Urothelium cell line (cell line): ENCODE measurements at places on chromosomes 1 and 21.

DNA sequence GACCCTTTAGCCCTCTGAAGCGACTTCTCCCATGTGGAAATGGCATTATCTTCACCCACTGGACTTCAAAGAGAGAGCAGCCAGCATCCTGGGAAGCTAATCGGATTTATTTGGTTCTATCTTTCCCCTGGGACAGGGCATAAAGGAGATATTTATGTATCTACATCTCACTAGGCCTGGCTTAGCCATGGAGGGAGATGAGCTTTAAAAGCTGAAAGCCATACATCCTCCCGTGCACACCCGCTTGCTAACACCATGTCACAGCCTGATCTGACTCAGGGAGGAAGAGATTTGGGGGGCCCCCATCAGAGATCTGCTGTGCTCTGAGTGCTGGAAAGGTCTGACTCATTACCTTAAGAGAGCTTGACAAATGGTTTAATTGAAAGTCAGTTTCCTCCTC lies 155.9 kb downstream of the PLXNA2 start:
- DNase-seq, result no peak

GRCh38 chr1:200103966-200104583 lies 76.6 kb downstream of the NR5A2 start:
- DNase-seq, result no peak

- DNase-seq, result no peak
These were observed 37.6 kb downstream of the DIPK1A start for GRCh38 chr1:92923664-92924063.

DNA sequence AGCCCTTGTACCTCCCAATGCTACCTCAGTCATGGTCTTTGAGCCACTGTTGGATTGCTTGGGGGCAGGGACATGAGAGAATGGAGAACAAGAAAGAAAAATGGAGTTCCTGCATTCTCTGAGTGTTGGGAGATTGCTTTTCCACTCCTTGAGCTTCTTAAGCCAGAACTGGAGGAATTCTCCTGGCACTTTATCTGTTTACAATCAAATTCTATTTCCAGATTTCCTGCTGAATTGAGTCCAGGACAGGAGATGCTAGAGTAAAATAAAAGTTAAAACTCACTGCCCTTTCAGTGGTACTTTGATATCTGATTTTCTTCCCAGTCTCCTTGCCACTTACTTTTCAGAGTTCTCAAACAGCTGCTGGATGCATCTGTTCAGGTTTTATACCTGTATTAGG lies 24.4 kb upstream of the DEPDC1 start:
- DNase-seq, result no peak

GRCh38 chr1:57696904-57697303 lies 273.0 kb upstream of the DAB1 start:
- no peak for DNase-seq

DNA sequence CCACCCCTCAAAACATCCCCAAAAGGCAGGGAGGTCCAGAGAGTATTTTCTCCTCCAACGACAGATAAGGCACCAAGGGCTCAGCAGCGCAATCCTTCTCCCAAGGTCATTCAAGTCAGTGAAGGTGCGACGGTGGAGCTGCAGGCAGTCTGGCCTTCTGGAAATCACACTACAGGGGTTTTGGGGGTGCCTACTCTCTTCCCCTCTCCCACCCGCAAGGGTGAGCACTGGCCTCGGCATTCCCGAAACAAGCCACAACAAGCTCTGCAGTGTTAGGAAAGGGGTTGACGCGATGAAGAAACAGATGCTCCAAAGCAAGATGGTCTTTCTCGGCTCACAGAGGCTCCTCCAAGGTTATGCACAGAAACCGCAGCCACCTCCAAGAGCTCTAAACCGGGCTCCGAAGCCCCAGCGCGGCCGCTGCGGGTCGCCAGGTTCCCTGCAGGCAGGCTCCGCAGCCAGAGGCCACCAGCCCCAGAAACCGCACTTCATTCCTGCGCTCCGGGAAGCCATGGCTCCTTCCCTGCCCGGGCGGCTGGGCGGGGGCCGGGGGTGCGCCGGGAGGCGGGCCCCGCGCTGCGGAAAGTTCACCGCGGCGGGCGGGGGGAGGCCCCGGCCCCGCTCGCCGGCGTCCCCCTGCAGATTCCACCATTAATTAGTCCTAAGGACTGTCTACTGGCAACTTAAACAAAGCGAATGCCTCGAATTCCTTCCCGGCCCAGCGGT lies 1.1 kb downstream of the LUZP1 start:
- peak; percentile 66 for DNase-seq

DNA sequence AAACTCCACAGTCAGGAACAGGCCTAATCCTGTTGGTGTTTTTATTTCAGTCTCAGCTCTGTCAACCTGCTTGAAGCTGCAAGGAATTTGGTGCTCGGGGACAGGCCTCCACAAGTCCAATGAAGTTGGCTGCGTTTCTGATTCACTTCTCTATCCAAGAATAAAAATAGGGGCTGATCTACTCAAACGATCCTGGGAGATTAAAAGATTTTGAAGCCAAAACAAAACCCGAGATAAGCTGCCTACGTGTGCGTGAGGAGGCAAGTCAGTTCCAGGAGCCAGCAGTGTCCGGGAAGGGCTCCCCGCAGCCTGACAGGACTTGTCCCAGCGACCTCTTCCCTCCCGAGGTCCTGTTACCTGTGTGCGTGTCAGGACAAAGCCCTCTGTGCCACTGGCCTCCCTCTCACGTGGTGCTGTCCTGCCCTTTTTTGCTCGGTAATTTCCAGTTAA lies 98.0 kb downstream of the ETS2 start:
- no peak for DNase-seq

GRCh38 chr1:201708085-201708512 lies 120.9 kb upstream of the IPO9 start:
- no peak for DNase-seq

DNA sequence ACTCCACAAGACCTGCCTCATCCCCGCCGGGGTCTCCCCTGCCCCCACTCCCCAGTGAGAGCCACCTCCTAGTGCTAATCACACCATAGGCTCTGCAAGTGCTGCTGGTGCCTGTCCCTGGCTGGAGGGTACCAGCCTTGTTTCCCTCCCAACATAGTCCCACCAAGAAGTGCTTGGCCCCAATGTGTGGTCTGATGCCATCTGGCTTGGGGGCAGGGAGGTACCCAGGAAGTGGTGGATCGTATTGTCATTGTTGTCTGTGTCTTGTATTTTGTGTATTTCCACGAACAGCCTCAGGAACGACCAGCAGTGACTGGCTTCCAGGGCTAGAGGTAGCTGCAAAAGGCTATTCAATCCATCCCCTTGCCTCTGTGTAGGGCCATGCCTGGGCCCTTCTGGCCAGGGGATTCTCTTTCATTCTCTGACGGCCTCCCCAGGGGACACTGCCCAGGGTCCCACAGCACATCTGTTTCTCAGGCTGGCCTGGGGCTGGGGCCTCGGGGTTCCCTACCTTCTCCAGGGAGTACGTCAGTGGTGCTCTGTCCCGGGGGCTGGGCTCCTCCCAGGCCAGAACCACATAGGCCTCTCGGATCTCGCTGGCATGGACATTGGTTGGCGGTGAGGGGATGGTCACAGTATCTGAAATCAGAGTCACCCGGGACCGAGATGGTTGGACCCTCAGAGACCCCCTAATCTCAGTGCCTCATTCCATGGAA lies 22.8 kb downstream of the MYOM3 start:
- DNase-seq, result no peak

- DNase-seq, result no peak
These were observed 43.3 kb downstream of the SIPA1L2 start for GRCh38 chr1:232586679-232587078.

- DNase-seq, result no peak
These were observed 63.8 kb downstream of the IARS2 start for GRCh38 chr1:220157738-220158137.

DNA sequence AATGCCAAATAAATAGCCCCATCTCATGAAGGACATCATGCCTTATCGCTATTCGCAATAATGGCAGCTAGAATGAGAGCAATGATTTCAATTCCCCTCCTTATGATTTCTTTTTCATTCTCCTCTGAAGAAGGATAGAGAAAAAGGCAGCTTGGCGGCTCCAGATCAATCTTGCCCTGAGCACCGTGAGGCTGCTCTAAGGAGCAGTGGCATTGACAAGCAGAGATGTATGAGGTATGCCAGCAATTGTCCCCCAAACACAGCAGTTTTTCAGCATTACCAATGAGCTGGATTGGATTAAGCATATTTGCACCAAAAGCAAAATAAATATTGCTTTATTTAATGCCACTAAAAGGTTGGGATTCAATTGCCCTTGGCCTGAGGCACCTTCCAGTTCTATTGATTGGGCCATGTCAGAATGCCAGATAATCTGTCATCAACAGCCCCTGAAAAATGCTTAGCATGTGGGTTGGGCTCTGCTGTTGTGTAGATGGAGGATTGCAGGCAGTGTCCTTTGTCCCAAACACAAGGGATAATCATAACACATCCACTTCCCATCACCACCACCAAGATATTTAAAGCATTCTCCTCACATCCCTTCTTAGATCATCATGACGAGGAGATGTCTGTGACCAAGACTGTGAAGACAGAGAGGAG lies 135.7 kb downstream of the BEND5 start:
- no peak for DNase-seq

DNA sequence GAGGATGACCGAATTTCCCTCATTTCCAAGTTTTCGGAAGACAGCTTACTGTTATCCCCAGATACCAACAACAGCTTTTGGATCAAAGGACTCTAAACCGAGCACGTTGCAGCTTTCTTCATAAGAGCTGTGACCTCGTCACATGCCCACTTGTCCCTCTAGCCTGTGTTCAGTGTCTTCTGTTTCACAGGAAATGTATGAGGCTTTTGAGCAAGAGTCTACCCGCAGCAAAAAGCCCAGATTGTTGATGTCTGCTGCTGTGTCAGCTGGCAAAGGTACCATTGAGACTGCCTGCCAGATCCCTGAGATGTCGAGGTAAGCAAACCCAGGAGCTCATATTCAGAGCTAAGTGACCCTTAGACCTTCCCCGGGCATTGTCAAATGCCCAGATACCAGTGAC lies 24.1 kb downstream of the CHI3L2 start:
- no peak for DNase-seq

GRCh38 chr1:160167580-160167979 lies 16.2 kb downstream of the ATP1A4 start:
- no peak for DNase-seq

- DNase-seq, result no peak
These were observed 42.1 kb upstream of the CFHR3 start for GRCh38 chr1:196732526-196732925.
